ENCODE measurements at places on chromosomes 4 and X.
A peak's percentile ranks its signal among the peaks of the same experiment; 100 is the strongest.

- no peak for DNase-seq
These were observed 109.3 kb upstream of the DGKK start for GRCh38 chrX:50579955-50580354.

DNA sequence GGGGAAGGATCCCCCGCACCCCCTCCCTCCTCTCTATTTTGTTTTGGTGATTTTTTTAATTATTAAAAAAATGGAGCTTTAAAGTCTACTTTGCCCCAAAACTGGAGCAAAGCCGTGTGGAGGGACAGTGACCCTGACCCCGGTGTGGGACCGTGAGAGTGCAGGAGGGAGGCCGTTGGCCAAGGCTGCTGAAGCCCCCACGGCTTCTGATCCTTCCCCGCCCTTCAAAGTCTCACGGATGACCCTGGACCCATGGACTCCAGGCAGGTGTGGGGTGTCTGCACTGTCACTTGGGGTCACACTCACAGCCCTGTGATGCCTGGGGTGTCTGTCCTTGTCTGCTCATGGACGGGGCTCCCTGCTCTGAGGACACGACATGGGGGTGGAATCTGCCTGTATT lies 133.3 kb downstream of the CPZ start:
- peak; percentile 4 for DNase-seq

- DNase-seq = no peak
These were observed 2618.6 kb downstream of the ARAP2 start for GRCh38 chr4:33625748-33626147.

DNA sequence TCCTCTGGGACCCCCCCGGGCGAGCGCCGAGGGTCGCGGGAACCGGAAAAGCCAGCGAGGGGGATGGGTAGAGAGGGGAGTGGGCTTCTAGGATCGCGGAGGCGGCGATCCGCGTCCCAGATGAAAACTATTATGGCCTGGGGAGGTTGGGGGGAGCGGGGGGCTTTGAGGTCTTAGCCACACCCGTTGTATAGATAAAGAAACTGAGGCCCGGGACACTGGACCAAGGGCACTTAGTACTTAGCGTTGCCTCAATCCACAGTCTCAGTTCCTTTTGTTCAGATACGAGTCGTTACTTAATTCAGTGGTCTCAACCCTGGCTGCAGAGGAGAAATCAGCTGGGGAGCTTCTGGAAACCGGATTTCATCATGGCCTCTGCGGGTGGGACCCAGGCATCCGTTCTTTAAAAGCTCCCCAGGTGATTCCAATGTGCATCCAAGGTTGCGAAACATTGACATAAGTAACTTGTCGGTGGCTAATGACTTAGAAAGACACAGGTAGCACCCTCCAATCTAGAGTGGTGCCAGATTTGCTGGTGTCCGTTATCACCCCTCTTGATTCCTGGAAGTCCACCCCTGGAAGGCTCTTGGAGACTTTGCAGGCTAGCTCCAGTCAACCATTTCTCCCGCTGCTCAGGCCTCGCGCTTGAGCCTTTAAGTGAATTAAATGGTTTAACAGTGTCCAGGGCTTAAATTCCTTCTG lies 90.7 kb downstream of the GEMIN8 start:
- DNase-seq = no peak

- no peak for DNase-seq
These were observed 33.0 kb downstream of the PLAC1 start for GRCh38 chrX:134625315-134625718.

GRCh38 chr4:84565951-84566350 lies 17.0 kb upstream of the CDS1 start:
- no peak for DNase-seq

DNA sequence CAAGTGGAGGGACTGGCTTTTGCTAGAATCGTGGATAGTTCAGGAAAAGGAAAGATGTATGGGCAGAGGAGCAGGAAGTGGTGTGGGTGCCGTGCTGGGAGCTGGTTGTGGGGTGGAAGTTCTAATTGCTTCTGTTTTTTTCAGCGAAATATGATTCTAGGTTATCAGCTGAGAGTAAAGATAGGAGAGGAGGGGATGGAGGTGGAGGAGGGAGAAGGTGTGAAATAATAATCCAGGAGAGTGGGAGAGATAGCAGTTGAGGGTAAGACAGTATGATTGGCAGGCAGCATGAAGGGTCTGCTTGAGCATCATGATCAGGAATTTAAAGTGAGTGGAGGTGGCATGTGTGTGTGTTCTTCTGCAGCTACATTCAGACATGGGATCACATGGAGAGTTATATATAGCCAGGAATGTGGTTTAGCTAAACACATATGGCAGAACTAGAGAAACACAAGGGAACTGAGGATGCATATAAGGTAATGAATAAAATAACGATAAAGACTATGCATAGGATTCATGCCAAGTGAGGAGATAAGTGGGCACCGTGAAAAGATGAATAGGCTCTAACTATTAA lies 133.7 kb downstream of the ANK2 start:
- DNase-seq = no peak

DNA sequence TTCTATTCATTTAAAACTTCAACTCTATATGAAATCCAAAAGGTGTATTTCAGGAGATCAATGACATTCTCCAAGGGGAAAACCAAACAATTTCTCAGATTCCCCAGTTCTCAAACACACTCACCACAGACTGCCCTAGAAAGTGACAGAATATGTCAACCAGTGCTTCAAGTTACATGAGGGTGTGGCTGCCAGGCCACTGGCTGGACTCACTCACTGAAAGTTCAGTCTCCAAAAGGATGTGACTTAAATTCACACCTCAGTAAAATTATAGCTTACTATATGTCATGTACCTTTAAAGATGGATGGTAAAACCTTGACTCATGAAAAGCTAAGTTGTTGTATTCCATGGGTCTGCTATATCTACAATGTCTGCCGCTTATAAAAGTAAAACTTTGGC lies 7.3 kb downstream of the INPP4B start:
- DNase-seq = no peak

GRCh38 chr4:128463006-128463405 lies 175.4 kb upstream of the PGRMC2 start:
- DNase-seq = no peak
